ENCODE measurements at places on chromosomes 5 and 9. TPM values are rescaled to one million over a fixed set of nuclear protein-coding genes. Genes with fewer than 3 reads are reported as not detected.
A peak's percentile ranks its signal among the peaks of the same experiment; 100 is the strongest.

Gene PCDHB9
- total RNA-seq = not detected

Gene FOXD4
- total RNA-seq = 1.8 TPM

Gene PRDM9
- not detected for total RNA-seq

Gene FOXD4L5
- total RNA-seq = not detected

Gene DDX4
- not detected for total RNA-seq

Gene FLT4
- total RNA-seq = 7.0 TPM

Gene CAMK4
- total RNA-seq = 25.1 TPM

DNA sequence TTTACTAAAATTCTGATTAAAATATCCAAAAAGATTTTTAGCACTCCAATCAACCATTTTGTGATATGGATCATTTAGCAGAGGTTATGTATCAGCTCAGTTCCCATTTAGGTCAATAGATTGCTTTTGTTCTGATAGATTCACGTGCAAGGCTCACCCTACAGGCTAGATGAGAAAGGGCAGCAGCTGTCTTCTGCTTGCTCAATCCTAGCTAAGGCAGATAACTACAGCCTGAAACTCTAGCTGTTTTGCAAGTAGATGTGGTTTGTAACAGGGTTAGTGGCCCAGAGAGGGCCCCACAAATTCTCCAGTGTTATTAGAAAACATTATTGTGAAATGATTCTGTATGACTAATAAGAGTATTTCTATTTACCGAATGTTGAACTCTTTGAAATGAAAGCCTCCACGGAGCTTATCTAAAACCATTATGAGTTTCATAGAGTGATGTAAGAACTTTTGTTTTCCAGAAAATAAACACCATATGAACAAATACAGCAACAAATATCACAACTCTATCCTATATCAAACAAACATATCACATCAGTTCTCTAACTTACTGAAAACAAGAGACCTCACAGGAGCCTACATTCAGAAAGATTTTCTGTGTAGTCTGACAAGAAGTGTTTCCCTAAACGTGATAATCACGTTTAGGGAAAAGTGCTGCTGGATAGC is 841.9 kb upstream of the ACO1 start:
- no peaks in the 10 kb centered on the region for H3K27me3 ChIP-seq
- no peak for DNase-seq
- no peaks in the 10 kb centered on the region for H3K36me3 ChIP-seq

- H3K4me1 ChIP-seq = peaks cover 13% of the 10 kb centered on the region
- peak; percentile 79 for DNase-seq
- no peaks in the 10 kb centered on the region for H3K36me3 ChIP-seq
- H3K27ac ChIP-seq = no peak overlapping the region
Observed at GRCh38 chr5:173573126-173573960, 43.1 kb downstream of the BOD1 start.

GRCh38 chr9:90433398-90433941 is 209.2 kb downstream of the DIRAS2 start:
- H3K27me3 ChIP-seq = peaks cover 9% of the 10 kb centered on the region
- no peaks in the 10 kb centered on the region for H3K4me1 ChIP-seq
- peak; percentile 77 for DNase-seq

- no peaks in the 10 kb centered on the region for H3K4me1 ChIP-seq
- no peak for DNase-seq
- no peak overlapping the region for H3K4me3 ChIP-seq
- no peaks in the 10 kb centered on the region for H3K27me3 ChIP-seq
- no peaks in the 10 kb centered on the region for H3K36me3 ChIP-seq
Observed at GRCh38 chr5:87115839-87116364, 151.8 kb upstream of the RASA1 start.

DNA sequence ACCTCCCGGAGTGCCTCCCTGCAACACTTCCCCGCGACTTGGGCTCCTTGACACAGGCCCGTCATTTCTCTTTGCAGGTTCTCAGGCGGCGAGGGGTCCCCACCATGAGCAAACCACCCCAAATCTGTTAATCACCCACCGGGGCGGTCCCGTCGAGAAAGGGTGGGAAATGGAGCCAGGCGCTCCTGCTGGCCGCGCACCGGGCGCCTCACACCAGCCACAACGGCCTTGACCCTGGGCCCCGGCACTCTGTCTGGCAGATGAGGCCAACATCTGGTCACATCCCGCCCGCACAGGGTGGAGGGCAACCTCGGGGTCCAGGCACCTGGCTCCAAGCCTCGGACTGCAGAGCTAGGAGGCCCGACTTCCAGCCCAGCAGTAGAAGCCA is 776 bp upstream of the TERT start:
- H3K27ac ChIP-seq = no peak overlapping the region
- peaks cover 77% of the 10 kb centered on the region for H3K27me3 ChIP-seq
- peak overlapping the region; percentile 31 for H3K4me3 ChIP-seq

DNA sequence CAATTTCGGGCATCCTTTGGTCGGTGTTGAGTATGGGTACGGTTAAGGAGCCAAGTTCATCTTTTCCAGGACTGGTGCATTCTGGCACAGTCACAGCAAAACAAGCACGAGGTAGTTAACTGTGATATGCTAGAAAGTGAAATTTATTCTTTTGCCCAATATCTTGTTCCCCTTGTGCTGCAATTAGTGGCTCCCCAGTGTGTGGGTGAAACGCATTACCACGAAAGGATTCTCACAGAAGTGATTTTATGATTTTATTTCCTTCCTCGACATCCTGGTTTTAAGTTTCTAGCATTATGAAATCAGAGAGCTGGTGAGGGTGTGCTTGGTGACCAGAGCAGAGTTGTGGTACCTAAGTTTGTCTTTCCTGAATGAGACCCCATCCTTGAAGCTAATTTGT is 1.5 kb downstream of the FRMPD1 start:
- H3K27ac ChIP-seq = no peak overlapping the region

- peak within 1 kb of the TSS; percentile 42 for H3K4me3 ChIP-seq
- H3K27ac ChIP-seq = peak within 1 kb of the TSS; percentile 91
- H3K27me3 ChIP-seq = no peaks in the 10 kb centered on the region
- no peaks in the 10 kb centered on the region for H3K36me3 ChIP-seq
- H3K4me1 ChIP-seq = peaks cover 16% of the 10 kb centered on the region
Observed at GRCh38 chr9:72952914-72953313, at the start of gene ALDH1A1. ALDH1A1 (minus strand) TSS chr9:72953053; CDS start chr9:72953000, 53 bp downstream.

GRCh38 chr9:19009391-19009965 is 23.5 kb downstream of the SAXO1 start:
- H3K27ac ChIP-seq = no peak overlapping the region
- no peak overlapping the region for H3K4me3 ChIP-seq
- no peaks in the 10 kb centered on the region for H3K27me3 ChIP-seq
- DNase-seq = no peak
- no peaks in the 10 kb centered on the region for H3K36me3 ChIP-seq
- H3K4me1 ChIP-seq = peaks cover 4% of the 10 kb centered on the region

- no peak for DNase-seq
- H3K4me1 ChIP-seq = no peaks in the 10 kb centered on the region
- H3K27me3 ChIP-seq = no peaks in the 10 kb centered on the region
- no peaks in the 10 kb centered on the region for H3K36me3 ChIP-seq
Observed at GRCh38 chr5:64161420-64161819, 4.2 kb upstream of the RNF180 start.

GRCh38 chr9:126327006-126327713 is 531 bp downstream of the MVB12B start:
- no peaks in the 10 kb centered on the region for H3K27me3 ChIP-seq
- no peaks in the 10 kb centered on the region for H3K36me3 ChIP-seq
- H3K4me1 ChIP-seq = peaks cover 16% of the 10 kb centered on the region
- peak overlapping the region; percentile 75 for H3K27ac ChIP-seq

DNA sequence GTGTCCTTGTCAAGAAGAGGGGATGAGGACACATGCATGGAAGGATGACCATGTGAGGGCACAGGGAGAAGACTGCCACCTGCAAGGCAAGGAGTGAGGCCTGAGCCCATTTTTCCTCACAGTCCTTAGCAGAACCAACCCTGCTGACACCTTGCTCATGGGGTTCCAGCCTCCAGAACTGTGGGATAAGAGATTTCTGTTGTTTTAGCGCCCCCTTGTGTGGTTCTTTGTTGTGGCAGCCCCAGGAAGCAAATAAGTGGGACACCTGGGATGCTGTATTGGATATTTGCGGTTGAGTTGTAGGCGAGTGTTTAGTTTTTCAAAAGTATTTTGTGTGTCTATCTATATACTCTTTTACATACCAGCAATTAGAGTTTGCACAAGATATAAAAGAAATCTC is 206.4 kb downstream of the NXNL2 start:
- H3K27me3 ChIP-seq = no peaks in the 10 kb centered on the region
- peaks cover 12% of the 10 kb centered on the region for H3K4me1 ChIP-seq
- no peak overlapping the region for H3K27ac ChIP-seq
- H3K36me3 ChIP-seq = no peaks in the 10 kb centered on the region

GRCh38 chr5:123422433-123423277 is 548 bp downstream of the CEP120 start:
- H3K27ac ChIP-seq = peak overlapping the region; percentile 88
- DNase-seq = peak; percentile 62

DNA sequence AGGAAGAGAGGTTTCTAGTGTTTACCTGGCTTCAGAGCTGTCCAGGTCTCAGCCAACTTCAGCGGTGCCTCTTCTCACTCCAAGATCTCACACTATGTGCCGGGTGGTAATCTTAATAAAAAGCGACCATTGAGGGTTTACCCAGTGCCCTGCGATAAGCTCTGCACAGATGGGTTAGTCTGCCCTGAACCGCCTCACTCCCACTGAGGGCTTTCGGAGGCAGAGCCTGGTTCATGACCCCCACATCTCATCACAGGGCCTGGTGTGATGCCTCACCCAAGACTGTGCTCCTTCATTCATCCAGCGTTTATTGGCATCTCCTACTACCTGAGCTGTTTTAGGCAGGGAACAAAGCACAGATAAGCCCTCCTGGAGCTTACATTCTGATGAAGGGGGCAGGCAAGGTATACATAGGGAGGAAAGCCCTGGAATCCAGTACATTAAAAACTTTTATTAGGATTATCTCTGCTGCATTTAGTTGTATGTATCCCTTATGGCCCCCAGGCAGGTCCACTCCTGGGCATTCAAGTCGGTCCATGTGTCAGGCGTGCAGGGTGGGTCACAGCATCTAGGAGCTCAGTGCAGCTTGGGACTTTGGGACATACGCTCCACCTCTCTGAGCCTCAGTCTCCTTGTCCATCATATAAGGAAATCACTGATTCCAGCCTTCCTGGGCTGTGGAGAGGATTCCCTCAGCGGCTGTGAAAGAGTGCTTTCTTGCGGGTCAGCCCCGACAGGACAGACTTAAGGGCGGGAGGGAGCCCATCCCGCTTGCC is 613 bp upstream of the COL15A1 start:
- peaks cover 32% of the 10 kb centered on the region for H3K27me3 ChIP-seq
- peaks cover 14% of the 10 kb centered on the region for H3K4me1 ChIP-seq
- DNase-seq = no peak
- H3K4me3 ChIP-seq = peak overlapping the region; percentile 59
- no peaks in the 10 kb centered on the region for H3K36me3 ChIP-seq

DNA sequence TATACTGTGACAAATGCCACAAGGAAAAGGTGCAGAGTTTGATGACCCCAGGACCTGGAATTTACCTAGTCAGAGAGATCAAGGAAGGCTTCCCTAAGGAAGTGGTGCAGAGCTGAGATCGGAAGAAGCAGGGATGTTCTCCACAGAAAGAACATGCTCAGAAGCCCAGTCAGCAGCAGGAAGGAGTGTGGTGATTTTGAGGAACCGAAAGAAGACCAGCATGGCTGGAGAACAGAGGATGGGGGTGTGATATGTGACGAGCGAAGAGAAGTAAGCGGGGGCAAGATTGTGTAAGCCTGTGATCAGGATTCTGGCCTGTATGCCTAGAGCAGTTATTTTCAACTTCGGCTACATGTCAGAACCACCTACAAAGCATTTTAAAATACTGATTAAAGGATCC is 18.7 kb upstream of the PIK3R1 start:
- no peak overlapping the region for H3K4me3 ChIP-seq
- no peak for DNase-seq
- H3K27me3 ChIP-seq = no peaks in the 10 kb centered on the region
- H3K36me3 ChIP-seq = no peaks in the 10 kb centered on the region
- H3K4me1 ChIP-seq = peaks cover 24% of the 10 kb centered on the region

GRCh38 chr5:159240301-159240870 is 22.7 kb upstream of the UBLCP1 start:
- H3K27ac ChIP-seq = no peak overlapping the region
- H3K4me1 ChIP-seq = no peaks in the 10 kb centered on the region
- no peaks in the 10 kb centered on the region for H3K36me3 ChIP-seq

- H3K27ac ChIP-seq = no peak overlapping the region
- H3K4me1 ChIP-seq = peaks cover 7% of the 10 kb centered on the region
- no peaks in the 10 kb centered on the region for H3K27me3 ChIP-seq
- no peaks in the 10 kb centered on the region for H3K36me3 ChIP-seq
Observed at GRCh38 chr9:126938327-126938726, 23.7 kb downstream of the RALGPS1 start.

DNA sequence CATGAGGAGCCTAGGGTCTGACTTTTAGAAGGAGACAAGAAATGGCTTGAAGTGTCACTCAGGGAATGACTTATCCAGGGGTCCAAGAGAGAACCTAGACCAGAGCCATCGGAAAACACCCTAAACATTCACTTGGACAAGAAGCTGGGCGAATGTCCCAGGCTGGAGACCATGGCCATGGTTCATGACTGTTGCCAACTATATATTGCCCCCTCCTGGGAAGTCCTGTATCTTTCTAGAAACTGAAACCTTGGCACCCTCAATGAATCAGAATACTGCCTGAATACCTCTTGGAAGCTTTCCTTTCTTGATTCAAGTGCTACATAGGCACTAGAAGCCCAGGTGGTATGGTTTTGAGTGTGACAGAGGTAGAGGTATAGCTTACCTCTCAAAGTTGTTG is 29.9 kb downstream of the TRMO start:
- H3K27me3 ChIP-seq = no peaks in the 10 kb centered on the region

- no peaks in the 10 kb centered on the region for H3K27me3 ChIP-seq
- no peak for DNase-seq
- no peaks in the 10 kb centered on the region for H3K36me3 ChIP-seq
- H3K4me1 ChIP-seq = no peaks in the 10 kb centered on the region
- no peak overlapping the region for H3K4me3 ChIP-seq
Observed at GRCh38 chr9:108642871-108643270, 212.9 kb downstream of the ACTL7B start.

DNA sequence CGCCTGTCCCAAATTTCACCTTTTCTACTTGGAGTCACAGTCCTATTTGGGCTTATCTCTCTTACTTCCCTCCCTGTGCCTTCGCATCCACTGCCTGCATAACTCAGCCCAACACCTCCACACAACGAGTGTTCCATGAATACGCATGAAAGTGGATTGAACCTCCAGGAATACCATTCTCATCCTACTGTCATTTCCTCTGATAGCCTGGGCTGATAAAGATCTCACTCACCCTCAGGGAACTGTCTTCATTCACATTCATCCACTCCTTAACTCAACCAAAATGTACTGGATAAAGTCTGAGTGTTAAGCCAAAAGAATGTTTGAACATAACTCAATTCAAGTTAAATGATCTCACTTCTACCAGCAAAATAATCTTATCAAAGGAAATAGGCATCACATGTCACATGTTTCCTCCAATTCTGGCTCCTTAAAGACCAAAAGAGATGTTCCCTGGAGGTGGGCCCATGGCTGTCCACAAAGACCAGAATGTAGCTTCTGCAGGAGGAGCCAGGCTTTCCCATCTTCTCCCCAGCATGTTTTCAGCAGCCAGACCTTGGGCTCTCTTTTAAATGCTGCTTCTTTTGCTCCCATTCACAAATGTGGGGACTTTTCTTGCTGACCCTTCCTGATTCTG is 28.4 kb upstream of the TRIO start:
- no peaks in the 10 kb centered on the region for H3K27me3 ChIP-seq
- no peak overlapping the region for H3K4me3 ChIP-seq
- H3K36me3 ChIP-seq = no peaks in the 10 kb centered on the region
- H3K27ac ChIP-seq = no peak overlapping the region
- no peak for DNase-seq
- peaks cover 8% of the 10 kb centered on the region for H3K4me1 ChIP-seq

Data from stomach (tissue), 19 donors.